Foreskin fibroblast (primary cell): ENCODE measurements at places on chromosomes 1 and 21.

GRCh38 chr1:186055846-186056245, 319.2 kb downstream of the TPR start:
- DNase-seq, result peak; percentile 53

DNA sequence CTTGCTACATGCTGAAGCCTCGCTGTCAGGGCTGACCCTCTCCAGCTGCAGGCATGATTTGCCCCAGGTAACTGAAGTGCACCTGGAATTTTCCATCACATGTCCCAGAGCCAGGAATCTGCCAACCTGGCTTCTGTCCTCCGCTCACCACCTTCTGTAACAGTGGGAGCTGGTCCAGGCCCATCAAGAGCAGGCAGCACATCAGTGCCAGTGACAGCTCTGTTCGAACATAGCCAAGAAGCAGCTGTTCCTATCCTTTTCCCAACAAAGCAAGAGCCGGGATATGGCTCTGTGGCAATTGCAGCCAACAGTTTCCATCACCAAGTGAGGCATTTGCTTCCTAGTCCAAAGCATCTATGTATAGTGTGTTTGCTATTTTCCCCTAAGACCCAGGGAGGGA, 42.2 kb upstream of the KANK4 start:
- no peak for DNase-seq

DNA sequence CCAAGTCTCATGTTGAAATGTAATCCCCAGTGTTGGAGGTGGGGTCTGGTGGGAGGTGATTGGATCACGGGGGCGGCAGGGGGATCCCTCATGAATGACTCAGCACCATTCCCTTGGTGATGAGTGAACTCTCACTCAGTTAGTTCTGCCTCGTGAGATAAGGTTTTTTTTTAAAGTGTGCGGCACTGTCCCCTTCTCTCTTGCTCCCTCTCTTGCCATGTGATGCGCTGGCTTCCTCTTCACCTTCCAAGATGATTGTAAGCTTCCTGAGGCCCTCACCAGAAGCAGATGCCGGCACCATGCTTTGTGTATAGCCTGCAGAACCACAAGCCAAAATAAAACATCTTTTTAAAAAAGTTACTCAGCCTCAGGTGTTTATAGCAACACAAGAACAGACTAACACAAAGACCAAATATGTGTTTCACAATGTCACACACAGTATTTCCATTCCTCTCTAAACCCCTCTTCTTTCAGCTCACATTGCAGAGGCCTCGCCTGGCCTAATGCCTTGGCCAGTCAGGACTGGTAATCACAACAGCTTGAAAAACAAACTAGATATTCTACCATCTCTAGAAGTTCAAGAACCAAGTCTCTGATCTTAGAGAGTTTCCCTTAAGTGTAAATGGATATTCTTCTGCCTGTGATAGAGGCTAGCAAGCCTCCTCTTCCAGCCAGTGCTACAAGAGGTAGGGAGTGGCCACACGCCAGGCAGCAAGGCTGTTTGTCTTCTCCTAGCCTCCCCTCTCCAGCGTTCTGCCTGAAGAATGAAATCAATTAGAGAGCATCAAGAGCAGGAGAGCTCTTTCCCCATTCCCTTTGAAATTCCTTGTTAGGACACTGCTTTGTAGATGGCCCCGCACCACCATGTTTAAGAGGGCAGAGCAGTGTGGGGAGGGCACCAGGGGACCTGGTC, 19.6 kb upstream of the RAP1A start:
- DNase-seq, result no peak

GRCh38 chr1:98947071-98947470, 57.6 kb downstream of the PLPPR5 start:
- DNase-seq, result peak; percentile 31

DNA sequence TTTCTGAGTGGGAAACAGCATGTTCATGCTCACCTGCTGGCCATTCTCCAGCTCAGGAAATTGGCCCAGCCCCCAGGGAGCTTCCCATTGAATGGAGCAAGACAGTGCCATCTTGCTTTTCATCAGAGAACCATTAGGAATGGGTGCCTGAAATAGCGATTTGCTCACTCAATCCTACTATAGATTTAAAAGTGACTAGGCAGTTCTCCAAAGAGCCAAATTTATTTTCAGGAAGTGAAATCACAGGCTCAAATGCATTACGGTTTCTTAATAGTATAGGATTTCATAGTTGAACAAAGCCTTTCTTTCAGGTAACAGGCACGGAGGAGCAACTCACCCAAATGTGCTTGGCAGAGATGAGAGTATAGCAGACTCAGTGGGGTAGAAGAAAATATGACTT, 272.1 kb downstream of the GRIK1 start:
- DNase-seq, result no peak

GRCh38 chr1:207259391-207259790, 62.1 kb upstream of the CD55 start:
- DNase-seq, result peak; percentile 52

DNA sequence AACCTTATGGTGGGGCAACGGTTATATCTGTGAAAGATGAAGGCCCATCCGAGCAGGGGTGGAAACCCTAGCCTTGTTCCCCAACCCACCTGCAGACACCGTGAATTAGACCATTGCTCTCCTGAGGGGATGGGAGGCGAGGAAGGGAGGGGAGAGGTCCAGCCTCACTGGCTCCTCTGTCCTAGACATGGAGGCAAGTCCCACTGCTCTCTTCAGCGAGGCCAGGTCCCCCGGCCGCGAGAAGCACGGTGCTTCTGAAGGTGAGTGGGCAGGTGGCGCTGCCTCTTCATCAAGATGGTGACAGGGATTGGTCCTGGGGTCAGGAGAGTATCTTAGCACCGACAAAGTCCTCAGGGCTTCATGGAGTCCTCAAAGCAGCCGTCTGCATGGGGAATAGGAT, 59.3 kb downstream of the VWA5B1 start:
- DNase-seq, result no peak

- DNase-seq, result no peak
Measured at GRCh38 chr1:168687816-168688215, 41.2 kb downstream of the DPT start.

- no peak for DNase-seq
Measured at GRCh38 chr1:6245869-6246496, 2.0 kb downstream of the HES3 start.

DNA sequence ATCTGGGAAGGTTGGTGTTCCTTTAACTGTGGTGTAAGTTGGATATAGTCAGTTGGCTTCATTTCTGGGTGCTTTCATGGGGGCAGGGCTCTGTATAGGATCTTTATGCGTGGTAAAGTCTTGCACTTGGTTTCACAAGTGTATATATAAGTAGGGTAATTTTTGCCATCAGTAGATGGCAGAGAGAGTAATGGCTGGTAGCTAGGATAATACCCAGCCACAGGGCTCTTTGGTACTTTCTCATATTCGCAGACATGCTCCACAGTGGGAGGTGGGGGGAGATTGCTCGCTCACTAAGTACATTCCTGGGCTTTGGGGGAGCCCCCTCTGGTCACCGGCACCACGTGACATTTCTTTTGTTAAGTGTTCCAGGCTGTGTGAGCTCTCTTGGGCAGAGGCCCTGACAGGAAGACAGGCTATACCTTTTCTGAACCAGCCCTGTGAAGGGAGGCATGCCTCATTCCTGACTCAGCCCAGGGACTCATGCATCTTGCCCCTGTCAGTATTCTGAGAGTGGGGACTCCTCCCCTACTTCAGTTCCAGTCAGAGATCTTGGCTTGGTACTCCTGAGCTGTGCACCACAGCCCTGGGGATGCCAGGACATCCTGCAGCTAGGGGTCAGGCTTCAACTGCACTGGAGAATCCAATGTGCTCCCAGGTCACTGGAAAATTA, 37.6 kb downstream of the FCRL2 start:
- DNase-seq, result no peak

- no peak for DNase-seq
Measured at GRCh38 chr21:38228537-38228936, 28.3 kb upstream of the KCNJ15 start.

- no peak for DNase-seq
Measured at GRCh38 chr1:197515421-197515820, 247.4 kb downstream of the CRB1 start.

DNA sequence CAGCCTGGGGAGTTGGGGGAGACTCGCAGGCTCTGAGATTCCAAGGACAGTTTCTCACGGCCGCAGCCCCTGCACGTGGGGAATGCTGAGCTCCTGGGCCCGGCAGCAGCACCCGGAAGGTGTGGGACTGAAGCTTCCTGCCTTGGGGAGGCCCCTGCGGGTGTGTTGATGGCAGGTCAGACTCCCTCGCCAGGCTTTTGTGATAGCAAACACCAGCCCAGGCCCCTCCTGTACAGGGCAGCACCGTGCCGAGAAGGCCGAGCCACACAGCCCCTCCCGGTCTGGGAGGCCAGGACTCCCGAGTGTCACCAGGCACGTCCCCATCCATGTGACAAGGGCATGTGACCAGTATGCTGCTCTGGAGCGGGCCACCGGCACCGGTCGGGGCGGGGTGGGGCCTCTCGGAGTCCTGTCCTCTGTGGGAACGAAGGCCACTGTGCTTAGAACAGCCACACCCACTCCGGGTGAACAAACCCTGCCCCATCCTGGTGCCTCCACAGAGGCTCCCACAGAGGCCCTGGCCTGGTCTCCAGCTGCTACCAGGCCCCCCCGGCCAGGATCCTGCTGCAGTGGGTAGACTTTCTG, 31.1 kb upstream of the ARHGEF16 start:
- DNase-seq, result no peak

DNA sequence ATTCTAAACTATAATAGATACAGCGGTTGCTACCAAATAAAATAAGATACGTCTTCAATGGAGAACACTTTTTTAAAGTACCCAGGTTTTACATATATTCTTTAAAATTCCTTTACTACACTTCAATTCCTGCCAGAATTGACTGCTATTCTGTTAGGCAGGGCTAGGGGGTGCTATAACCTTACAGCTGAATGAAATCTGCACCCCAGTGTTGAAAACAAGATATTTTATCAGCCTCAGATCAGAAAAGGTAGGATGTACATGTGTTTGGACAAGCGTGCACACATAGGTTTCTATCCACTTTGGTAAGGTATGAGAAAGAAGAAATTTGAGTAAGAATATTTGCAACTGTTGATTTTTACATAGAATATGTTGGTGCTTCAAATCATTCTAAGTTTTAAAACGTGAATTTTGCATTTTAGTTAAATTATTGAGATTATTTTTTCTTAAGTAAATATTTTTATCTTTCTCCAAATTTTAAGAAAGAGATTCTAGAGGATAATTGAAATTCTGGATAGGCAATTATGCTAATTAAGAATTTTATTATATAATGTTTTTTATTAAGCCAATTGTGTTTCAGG, 490.8 kb upstream of the ADGRL4 start:
- DNase-seq, result peak; percentile 28

GRCh38 chr1:156471496-156472490, 28.8 kb downstream of the MEF2D start:
- DNase-seq, result no peak

DNA sequence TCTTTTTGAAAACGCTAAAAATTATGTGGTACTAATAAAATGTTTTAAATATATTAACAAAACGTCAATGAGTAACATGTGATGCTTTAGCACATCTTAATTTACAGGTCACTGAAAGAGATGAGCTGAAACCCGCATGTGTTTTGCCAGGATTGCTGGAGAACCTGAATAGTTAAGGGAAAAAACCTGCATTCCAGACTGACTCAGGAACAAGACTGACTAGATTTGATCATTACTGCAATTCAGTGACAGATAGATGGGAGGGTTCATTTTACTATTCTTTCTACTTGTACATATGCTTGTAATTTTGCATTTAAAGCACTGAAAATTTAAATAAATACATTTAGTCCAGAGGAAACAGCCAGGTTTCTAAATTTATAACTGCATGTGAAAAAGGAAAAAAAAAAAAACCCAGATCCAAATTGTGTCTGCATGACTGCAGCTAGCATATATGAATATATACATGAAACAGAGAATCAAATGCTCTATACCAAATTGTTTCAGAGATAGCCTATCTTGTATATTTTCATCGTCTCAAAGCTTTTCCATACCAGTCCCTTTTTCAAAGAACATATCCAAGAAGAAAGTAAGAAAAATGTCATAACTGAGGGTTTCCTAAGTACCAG, 71.7 kb downstream of the APP start:
- no peak for DNase-seq
